NAMALWA (cell line): ENCODE measurements at places on chromosomes 1 and 21.
A peak's percentile ranks its signal among the peaks of the same experiment; 100 is the strongest.

DNA sequence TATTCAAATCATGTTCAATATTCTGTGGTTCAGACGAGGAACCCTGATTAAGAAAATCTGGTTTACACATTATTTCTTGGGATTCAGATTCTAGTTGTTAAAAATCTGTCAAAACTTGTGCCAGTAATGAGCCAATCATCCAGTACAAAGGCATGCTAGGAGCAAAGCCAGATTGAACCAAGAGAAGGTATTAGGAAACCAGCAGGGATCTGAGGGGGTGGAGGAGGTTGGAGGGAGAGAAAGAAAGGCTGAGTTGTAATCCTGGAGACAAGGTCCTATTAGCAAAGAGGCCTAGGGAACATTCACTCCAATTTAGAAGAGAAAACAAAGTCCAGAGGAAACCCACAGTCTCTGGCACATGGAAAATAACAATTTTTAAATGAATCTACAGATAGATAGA, 352.9 kb downstream of the LTN1 start:
- no peak for DNase-seq

- no peak for DNase-seq
Measured at GRCh38 chr1:84574936-84575335, 696 bp upstream of the CTBS start.

DNA sequence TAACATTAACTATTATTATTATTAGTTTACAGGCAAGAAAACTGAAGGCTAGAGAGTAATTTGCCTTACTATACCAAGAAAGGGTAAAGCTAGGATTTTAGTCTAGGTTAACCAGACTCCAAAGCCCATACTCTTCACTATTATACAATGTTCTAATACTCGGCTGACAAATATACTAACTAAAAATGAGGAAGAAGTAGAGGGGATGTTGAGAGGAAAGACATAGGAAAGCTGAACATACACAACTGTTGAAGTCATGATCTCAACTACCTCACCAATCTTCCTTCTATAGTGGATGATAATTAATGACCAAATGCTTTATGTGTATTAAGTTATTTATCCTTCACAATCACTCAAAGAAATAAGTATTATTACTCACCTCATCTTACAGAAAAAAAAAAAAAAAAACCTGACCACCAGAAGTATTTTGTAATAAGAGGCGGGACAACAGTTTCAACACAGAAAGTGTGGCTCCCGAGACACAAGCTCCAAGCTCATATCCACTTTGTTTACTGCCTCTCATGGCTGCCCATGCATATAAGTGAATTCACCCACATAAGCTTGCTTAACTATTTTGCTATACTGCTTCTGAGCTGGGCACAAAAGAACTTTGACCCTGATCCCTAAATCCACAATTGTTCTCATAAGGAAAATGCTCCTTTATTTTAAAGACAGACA, 78.0 kb downstream of the USP1 start:
- peak; percentile 19 for DNase-seq

- DNase-seq, result no peak
Measured at GRCh38 chr1:230427094-230427876, 1.2 kb upstream of the PGBD5 start.

DNA sequence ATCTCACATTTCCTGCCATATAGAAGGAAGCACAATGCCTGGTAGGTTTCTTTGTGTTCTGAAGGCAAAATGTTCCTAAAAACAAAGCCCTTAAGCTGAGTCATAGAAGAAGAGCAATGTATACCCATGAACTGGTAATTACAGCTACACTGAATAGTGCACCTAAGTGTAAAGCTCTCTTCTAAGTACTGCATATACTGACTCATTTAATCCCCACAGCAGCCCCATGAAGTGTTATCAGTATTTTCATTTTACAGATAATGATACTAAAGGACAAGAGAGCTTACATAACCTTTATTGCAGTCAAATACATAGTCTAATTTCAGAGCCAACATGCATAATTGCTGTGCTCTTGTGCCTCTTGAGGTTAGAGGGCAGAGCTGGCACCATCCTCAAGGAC, 239.9 kb downstream of the DPYD start:
- DNase-seq, result no peak

DNA sequence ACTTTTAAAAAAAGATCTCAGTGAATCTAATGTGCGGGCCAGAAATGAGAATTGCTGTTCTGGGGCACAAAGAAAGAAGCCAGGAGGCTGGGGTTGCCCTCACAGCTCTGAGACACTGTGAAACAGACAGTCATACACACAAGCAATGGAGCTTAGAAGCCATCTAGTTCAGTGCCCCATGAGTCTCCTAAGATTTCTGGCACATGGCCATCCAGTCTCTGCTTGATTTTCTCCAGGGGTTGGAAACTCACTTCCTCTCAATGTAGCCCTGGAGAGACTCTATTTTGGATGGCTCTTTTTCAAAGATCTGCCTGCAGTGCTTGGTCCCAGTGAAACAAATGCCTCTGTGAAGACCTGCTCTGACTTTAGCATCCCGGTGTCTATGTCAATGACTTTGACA, 38.6 kb downstream of the KCNN3 start:
- DNase-seq, result no peak

- DNase-seq, result no peak
Measured at GRCh38 chr1:97105531-97105930, 383.9 kb downstream of the PTBP2 start.
